GM23248 (cell line): ENCODE measurements at places on chromosomes 4 and X. TPM values are rescaled to one million over a fixed set of nuclear protein-coding genes. Genes with fewer than 3 reads are reported as not detected.

DNA sequence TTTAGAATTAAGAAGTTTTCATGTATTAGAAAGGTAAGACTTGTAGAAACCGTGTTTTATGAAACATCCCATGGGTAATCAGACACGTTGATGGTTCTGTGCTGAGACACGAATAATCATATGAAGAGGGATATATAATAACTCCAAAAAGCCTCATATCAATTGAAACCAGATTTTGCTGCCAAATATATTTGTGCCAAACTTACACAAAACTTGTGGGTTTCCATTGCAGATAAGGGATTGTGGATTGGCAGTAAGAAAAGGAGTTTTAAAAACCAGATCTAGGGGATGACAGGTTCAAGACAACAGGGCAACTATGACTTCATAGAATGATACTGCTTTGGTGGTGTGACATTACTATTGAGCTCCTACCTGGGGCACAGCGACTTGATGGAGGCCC is 616.1 kb downstream of the BCOR start:
- H3K27ac ChIP-seq: no peak overlapping the region
- no peaks in the 10 kb centered on the region for H3K4me1 ChIP-seq
- no peak overlapping the region for H3K4me3 ChIP-seq
- no peaks in the 10 kb centered on the region for H3K36me3 ChIP-seq
- no peak for DNase-seq

The SHROOM2 gene
- 0.22 and 0.38 TPM in 2 replicates for total RNA-seq

- H3K4me1 ChIP-seq: peaks cover 19% of the 10 kb centered on the region
- DNase-seq: no peak
- H3K4me3 ChIP-seq: no peak overlapping the region
- no peaks in the 10 kb centered on the region for H3K36me3 ChIP-seq
- no peak overlapping the region for H3K27ac ChIP-seq
These were observed 51.5 kb upstream of the ANTXR2 start for GRCh38 chr4:80124246-80125211.

DNA sequence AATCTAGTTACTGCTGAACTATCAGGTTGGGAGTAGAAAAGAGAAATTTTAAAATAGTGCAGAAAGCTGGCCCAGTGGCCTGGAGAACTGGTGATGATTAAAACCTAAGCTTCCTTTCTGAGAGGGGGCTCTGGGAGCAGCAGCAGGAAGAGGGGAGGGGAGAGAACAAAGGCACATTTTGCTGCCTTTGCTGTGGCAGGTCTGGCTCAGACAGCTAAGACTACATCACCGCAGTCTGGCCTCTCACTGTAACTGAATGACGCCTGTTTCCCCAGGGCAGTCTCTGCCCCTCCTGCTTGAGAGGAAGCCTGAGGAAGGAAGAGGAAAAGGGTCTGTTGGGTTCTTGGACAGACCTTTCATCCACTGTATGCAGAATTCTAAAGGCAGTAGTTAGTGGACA is 148.5 kb downstream of the FRAS1 start:
- no peak for DNase-seq
- no peaks in the 10 kb centered on the region for H3K27me3 ChIP-seq
- H3K36me3 ChIP-seq: no peaks in the 10 kb centered on the region
- no peak overlapping the region for H3K27ac ChIP-seq

The CXorf49 gene
- total RNA-seq: not detected in 2 replicates

The FGG gene
- not detected in 2 replicates for total RNA-seq

DNA sequence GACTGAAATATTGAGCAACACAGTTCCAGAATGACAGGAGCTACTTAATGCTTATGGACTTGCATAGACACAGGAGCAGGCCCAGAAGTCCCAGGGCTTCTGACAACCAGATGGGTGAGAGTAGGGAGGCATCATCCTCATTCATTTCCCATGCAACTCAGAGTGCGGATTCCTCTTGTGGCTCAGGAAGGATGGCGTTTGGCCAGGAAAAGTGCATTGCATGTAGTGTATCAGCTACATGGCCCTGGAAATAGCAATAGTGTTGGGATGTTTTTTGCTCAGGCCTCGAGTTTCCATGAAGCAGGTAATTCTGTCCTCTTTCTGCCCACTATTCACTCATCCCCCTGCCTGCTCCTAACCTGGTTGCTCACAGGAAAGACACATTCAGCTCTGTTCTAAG is 136.6 kb downstream of the PDGFRA start:
- peak; percentile 3 for DNase-seq
- H3K27ac ChIP-seq: no peak overlapping the region
- H3K27me3 ChIP-seq: peaks cover 12% of the 10 kb centered on the region; the same call in 1 of the 2 replicates
- no peaks in the 10 kb centered on the region for H3K4me1 ChIP-seq

The TCP11X2 gene
- not detected in 2 replicates for total RNA-seq

DNA sequence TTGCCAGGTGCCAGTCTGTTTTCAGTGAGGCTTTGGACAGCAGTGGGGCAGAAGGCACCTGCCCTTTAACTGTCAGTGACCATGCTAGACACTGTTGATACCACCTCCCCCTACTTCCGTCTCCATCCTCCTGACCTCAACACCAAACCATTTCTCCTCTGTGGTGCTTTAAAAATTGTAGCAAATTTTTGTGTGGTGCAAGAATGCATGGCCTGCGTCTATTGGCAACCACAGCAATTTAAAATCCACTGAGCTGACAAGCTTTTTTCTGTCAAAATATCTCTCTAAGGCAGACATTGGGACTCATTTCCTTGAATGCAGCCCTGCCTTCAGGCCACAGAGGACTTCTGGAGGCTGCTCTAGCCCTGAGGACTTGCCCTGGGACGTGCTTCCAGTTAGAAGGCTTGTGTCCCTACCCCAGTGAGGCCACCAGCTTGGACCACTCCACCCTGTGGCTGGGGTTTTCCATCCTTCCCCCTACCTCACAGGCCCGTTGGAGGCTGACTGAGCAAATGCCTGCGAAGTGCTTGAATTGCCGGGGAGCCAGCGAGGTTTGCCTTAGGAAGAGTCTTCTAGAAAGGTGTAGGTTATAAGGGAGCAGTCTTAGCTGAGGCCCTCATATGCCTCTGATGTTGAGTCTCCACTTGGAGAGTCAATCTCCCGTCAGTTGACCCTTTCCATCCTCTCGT is 6.9 kb downstream of the PRRG3 start:
- H3K27me3 ChIP-seq: no peaks in the 10 kb centered on the region
- no peak overlapping the region for H3K27ac ChIP-seq
- H3K4me1 ChIP-seq: peaks cover 18% of the 10 kb centered on the region
- no peaks in the 10 kb centered on the region for H3K36me3 ChIP-seq

The MSANTD1 gene
- 2.1 TPM in 1 of 2 replicates, not detected in the other for total RNA-seq

GRCh38 chr4:86544310-86544966 is 49.7 kb upstream of the PTPN13 start:
- H3K27me3 ChIP-seq: no peaks in the 10 kb centered on the region
- no peak for DNase-seq
- H3K4me3 ChIP-seq: no peak overlapping the region
- H3K36me3 ChIP-seq: no peaks in the 10 kb centered on the region
- H3K27ac ChIP-seq: no peak overlapping the region
- peaks cover 11% of the 10 kb centered on the region for H3K4me1 ChIP-seq

- H3K4me3 ChIP-seq: no peak overlapping the region
- no peaks in the 10 kb centered on the region for H3K4me1 ChIP-seq
- H3K27ac ChIP-seq: no peak overlapping the region
- H3K27me3 ChIP-seq: no peaks in the 10 kb centered on the region
These were observed 481.0 kb downstream of the SPRY1 start for GRCh38 chr4:123877551-123877950.

The DDX60 gene
- 7.1 and 8.0 TPM in 2 replicates for total RNA-seq

The GPR78 gene
- not detected in 2 replicates for total RNA-seq

DNA sequence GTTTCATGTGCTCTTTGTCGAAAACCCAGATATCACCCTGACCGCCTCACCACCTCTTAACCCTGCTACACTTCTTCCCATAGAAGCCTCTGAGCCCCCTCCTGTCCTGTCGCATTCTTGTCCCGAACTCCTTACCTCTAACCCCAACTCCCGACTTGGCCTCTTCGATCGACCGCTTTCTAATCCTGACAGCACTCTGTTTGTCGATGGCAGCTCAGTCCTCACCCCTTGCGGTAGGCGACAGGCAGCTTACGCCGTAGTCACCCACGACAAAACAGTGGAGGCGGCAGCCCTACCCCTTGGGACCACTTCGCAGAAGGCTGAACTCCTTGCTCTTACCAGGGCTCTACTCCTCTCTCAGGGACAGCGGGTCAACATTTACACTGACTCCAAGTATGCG is 961.7 kb downstream of the RPA4 start:
- no peak overlapping the region for H3K4me3 ChIP-seq
- H3K27ac ChIP-seq: no peak overlapping the region
- no peaks in the 10 kb centered on the region for H3K4me1 ChIP-seq
- DNase-seq: no peak
- H3K36me3 ChIP-seq: no peaks in the 10 kb centered on the region
- no peaks in the 10 kb centered on the region for H3K27me3 ChIP-seq

GRCh38 chr4:14768449-14768848 is 233.8 kb upstream of the CPEB2 start:
- no peaks in the 10 kb centered on the region for H3K36me3 ChIP-seq
- H3K27ac ChIP-seq: no peak overlapping the region
- no peak overlapping the region for H3K4me3 ChIP-seq
- H3K27me3 ChIP-seq: no peaks in the 10 kb centered on the region

The CCDC110 gene
- total RNA-seq: 0.22 and 0.38 TPM in 2 replicates

DNA sequence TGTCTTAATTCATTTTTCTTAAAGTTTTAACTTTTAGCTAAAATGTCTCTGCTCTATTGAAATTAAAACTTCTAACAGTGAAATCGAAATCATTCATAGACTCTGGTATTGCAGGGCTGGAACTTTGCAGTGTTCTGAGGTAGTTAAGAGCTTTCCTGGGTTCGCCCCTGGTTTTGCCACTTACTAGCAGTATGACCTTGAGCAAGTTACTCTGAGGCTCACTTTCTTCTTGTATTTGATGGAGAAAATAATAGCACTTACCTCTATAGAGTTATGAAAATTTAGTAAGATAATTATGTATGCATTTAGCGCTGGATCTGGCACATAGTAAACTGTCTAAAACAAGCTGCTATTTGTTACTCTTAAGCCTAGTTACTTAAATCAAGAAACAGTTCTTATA is 1.7 kb downstream of the SLAIN2 start:
- peak overlapping the region; percentile 88 for H3K4me3 ChIP-seq
- peaks cover 40% of the 10 kb centered on the region for H3K4me1 ChIP-seq

DNA sequence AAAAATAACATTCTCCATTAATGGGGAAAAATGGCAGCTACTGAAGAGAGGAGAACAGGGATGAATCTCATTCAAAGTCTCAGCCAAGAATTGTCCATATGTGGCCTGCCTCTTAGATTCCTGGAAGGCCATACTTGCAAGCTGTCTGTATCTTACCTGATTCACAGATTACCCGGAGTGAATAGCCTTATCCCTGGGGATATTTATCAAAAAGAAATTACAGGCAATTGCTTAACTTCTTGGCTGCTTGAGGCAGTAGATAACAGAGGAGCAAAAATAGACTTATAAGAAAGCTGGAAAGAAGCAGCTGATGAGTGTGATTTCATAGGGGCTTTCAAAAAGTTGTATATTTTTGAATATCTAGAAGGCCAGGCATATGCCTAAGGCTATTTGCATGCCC is 68.8 kb upstream of the PPP1R2C start:
- H3K27ac ChIP-seq: no peak overlapping the region
- H3K36me3 ChIP-seq: no peaks in the 10 kb centered on the region
- no peak for DNase-seq
- no peak overlapping the region for H3K4me3 ChIP-seq

The NOX1 gene
- not detected in 2 replicates for total RNA-seq

DNA sequence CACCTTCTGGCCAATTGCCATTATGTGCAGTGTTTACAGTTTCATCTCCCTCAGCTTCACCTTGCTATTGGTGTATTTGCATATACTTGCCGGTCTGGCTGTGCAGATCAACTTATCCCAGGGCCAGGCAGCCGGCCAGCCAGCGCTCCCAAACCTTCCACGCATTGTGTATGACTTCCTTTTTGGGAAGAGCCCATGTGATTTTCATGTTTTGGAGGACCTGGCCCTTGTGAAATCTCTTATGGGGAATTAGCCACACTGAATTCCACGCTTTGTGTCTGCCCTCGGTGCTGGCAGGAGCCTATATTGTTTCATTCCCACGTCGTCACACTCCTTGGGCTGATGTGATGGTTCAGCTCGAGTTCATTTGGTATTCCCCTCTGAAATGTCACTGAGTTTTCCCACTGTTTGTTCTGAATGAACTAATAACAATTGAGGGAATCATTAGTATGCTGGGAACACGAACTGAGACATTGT is 6.0 kb upstream of the PDLIM3 start:
- no peaks in the 10 kb centered on the region for H3K36me3 ChIP-seq
- H3K4me1 ChIP-seq: no peaks in the 10 kb centered on the region
- no peak for DNase-seq

DNA sequence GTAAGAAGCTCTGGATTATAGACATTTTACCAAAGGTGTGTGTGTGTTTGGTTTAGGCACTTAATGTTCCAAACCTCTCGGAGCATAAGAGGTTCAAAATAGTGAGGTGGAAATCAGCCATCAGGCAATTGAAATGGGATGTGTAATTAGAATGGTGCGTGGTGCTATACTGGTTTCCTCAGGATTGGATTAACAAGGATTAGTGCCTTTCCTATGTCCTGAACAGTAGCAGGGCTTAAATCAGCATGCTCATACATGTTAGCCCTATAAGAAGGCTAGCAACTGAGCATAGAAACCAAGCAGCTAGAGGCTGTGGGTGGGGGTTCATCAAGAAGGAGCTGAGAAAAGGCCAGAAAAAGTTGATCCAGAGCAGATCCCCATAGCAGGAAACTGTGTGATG is 256.8 kb upstream of the CXXC4 start:
- no peak overlapping the region for H3K4me3 ChIP-seq
- no peaks in the 10 kb centered on the region for H3K36me3 ChIP-seq
- H3K27me3 ChIP-seq: no peaks in the 10 kb centered on the region

GRCh38 chrX:2478546-2479419 is 22.0 kb downstream of the DHRSX start:
- DNase-seq: no peak
- no peak overlapping the region for H3K4me3 ChIP-seq
- H3K36me3 ChIP-seq: no peaks in the 10 kb centered on the region
- H3K27me3 ChIP-seq: no peaks in the 10 kb centered on the region
- H3K4me1 ChIP-seq: peaks cover 3% of the 10 kb centered on the region; the same call in 1 of the 2 replicates

The UCP1 gene
- total RNA-seq: not detected in 2 replicates

GRCh38 chrX:14673764-14674163 is 144.4 kb downstream of the GLRA2 start:
- no peak overlapping the region for H3K4me3 ChIP-seq
- no peaks in the 10 kb centered on the region for H3K36me3 ChIP-seq
- no peaks in the 10 kb centered on the region for H3K27me3 ChIP-seq
- H3K4me1 ChIP-seq: peaks cover 7% of the 10 kb centered on the region; the same call in 1 of the 2 replicates
- peak; percentile 80 for DNase-seq

- DNase-seq: no peak
- H3K27ac ChIP-seq: no peak overlapping the region
- H3K36me3 ChIP-seq: peaks cover 4% of the 10 kb centered on the region; the same call in 1 of the 2 replicates
- no peaks in the 10 kb centered on the region for H3K27me3 ChIP-seq
- no peak overlapping the region for H3K4me3 ChIP-seq
These were observed 77.7 kb downstream of the DDX60 start for GRCh38 chr4:168240821-168241220.

The SPATA4 gene
- total RNA-seq: not detected in 2 replicates

DNA sequence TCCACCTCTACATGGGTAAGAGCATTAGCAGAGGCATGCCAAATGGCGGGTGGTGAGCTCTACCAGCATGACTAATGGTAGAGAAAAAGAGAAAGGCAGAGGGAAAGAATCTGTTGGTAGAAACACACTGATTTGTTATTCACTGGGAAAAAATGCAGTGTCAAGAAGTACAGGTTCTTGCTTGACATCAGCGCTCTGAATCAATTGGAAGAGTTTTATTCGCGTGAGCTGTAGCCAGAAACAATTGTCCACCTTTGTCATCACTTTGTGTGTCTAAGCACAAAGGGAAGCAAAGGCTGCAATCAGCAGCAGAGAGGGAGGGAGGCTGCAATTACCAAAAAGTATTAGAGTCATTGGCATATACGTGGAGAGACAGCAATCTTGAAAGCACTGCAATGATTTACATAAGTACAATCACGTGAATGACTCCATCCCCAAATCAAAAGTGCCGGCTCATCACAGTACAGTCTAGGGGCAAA is 67.7 kb upstream of the HS3ST1 start:
- H3K4me1 ChIP-seq: no peaks in the 10 kb centered on the region
- H3K27ac ChIP-seq: no peak overlapping the region

The LRPAP1 gene
- 222 and 237 TPM in 2 replicates for total RNA-seq
